ENCODE measurements at places on chromosomes 12 and 14.

GRCh38 chr12:94179723-94180122 is 31.3 kb downstream of the PLXNC1 start:
- no peak for DNase-seq

GRCh38 chr14:70052990-70053389 is 135.8 kb downstream of the SLC8A3 start:
- DNase-seq = no peak

DNA sequence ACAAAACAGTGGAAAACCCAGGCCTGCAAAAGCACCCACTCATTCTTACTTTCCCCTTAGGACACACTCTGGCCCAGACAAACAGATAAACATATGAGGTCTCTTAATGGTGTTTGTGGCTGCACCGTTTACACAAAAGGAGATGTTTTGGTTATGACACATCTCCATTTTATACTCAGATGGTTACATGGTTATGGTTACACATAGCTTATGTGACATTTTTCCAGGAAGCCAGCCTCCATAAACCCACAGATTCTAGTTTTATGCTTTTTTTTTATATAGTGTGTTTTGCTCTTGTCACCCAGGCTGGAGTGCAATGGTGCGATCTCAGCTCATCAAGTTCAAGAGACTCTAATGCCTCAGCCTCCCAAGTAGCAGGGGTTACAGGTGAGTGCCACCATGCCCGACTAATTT is 3.5 kb upstream of the KLRD1 start:
- DNase-seq = peak; percentile 50

DNA sequence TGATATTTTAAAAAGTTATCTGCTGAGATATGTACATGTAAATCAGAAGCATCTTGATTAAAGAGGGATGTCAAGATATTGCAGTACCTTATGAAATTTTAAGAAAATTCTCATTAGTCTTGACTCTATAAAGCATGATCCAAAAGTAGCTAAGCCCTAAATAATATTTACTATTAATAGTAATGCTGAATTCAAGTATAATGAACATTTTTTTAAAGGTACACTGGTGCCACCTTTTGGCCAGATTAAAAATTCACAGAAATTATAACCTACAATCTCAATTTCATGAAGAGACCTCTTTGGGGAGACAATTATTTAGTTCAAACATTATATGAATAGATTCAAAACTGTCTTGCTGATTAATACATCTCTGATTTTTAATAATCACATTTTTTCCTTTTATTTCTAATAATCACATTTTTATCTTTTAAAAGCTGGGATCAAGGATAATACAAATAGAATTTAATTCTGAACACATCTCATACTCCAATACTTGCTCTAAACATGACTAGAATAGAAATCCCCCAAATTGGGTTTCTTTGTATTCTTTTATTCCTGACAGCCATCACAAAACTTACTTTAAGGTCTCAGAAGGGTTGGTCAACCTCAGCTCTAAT is 13.4 kb downstream of the AKAP5 start:
- no peak for DNase-seq

- no peak for DNase-seq
Measured at GRCh38 chr12:6966351-6966750, 4.1 kb downstream of the PHB2 start.

DNA sequence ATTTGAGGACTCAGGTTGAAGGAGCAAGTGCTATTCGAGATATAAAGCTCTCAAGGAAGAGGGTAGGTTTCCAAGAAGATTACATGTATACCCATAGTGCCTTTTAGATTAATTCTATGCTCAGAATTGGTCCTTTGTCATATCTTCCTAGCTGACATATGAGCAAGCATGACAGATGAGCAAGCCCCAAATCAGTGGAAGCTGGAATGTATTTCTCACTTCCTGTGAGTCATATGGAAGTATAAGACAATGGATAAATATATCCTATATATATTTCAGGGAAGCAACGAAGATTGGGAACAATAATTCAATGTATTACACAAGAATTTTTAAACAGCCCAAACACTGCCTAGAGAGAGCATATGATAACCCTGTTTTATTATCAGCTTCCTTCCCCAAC is 674.1 kb upstream of the ATXN7L3B start:
- DNase-seq = no peak

- no peak for DNase-seq
Measured at GRCh38 chr12:111201036-111201435, 167.9 kb downstream of the PHETA1 start.

- DNase-seq = peak; percentile 11
Measured at GRCh38 chr12:93783832-93784231, 106.7 kb downstream of the CRADD start.

Data from CD8-positive, alpha-beta memory T cell (primary cell).